ENCODE measurements at places on chromosomes 7 and 10.

DNA sequence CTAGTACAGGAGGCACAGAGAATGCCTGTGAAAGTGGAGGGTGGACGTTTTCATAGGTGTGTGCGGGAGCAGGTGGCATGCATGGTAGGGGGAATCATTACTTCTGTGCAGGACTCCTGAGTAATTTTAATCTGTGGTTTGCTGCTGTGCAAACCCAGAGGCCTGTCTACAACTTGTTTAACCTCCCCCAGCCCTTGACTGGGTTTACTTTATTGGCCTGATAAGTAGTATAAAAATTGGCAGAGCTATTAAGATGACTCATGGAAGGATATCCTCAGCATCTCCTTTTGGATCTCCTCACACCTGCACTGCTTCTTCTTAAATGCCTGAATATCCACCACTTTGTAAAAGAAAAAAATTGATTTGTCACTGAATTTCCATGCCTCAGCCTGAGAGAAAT, 104.8 kb downstream of the AUTS2 start:
- DNase-seq: no peak

GRCh38 chr7:69696686-69697685, 98.7 kb downstream of the AUTS2 start:
- no peak for DNase-seq

- no peak for DNase-seq
Observed at GRCh38 chr10:97724341-97724941, 10.9 kb downstream of the MARVELD1 start.

GRCh38 chr10:22475651-22476600, 130.6 kb downstream of the SPAG6 start:
- DNase-seq: no peak

DNA sequence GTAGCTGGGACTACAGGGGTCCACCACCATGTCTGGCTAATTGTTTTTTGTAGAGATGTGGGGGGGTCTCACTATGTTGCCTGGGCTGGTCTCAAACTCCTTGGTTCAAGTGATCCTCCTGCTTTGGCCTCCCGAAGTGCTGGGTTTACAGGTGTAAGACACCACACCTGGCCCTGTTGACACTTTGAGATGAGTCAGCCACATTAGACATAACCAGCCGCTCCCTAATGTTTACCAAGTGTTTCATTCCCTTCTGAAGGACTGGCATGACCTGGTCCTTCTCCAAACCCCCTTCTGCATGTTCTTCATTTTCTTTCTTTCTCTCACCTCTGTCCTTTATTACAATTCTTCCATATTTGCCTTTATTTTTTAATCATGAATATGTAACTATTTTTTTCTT, 67.8 kb downstream of the TAF3 start:
- no peak for DNase-seq

GRCh38 chr7:151599401-151600227, 79.9 kb upstream of the RHEB start:
- no peak for DNase-seq

DNA sequence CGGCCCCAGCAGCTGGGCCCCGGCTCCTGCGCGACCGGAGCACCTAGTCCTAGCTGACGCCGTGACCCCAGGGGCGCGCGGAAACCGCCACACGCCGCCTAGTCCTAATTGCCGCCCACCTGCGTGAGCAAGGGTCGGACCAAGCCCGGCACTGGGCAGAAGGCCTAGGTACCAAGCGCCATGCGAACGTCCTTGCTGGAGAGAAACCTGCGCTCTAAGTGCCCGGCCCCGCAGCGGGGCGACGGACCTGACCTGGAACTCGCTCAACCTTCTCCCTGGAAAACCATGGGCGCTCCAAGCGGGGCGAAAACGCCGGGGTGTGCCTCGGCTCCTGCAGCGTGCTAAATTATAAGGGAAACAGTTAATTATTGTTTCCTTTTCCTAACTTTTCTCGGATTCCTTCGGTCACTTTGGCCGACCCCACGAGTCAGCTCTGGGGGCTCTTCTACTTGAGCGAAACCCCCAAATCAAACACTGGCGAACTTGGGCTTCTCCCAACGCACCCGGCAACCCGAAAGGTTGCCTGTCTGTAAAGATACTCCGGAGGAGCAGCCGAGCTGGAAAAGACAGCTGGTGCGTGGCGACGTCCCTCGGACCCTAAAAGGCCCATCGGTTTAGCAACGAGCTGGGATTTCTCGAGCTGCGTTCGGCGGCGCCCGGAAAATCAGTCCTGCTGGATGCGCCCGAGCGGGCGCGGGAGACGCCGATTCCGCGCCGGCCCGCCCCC, 5.3 kb upstream of the EBF3 start:
- no peak for DNase-seq

DNA sequence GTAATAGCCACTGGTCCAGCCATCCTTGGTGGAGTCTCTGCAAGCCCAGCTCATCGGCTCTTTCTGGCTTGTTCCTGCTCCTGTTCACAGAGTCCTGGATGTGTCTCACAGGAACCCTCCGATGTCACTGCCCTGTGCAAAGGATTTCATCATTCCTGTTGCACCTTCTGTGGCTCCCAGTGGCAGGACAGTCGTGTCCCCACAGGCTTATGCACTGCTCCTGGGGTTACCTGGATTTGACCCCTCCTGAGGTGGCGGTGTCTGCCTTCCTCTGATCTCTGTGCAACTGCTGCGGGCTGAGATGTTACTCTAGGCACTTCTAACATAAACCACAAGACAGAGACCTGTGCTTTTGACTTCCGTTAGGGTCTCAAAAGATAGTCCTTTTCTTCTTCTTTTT, 30.6 kb downstream of the APBB1IP start:
- DNase-seq: peak; percentile 17
